Urinary bladder (tissue), 4 donors: ENCODE measurements at places on chromosomes 5 and 9.

- DNase-seq, result no peak
Observed at GRCh38 chr9:89405826-89406225, 87.5 kb downstream of the SECISBP2 start.

- no peak for DNase-seq
Observed at GRCh38 chr5:151743530-151743929, 14.9 kb downstream of the ATOX1 start.

GRCh38 chr5:93240228-93240834, 340.7 kb downstream of the NR2F1-AS1 start:
- DNase-seq, result no peak

DNA sequence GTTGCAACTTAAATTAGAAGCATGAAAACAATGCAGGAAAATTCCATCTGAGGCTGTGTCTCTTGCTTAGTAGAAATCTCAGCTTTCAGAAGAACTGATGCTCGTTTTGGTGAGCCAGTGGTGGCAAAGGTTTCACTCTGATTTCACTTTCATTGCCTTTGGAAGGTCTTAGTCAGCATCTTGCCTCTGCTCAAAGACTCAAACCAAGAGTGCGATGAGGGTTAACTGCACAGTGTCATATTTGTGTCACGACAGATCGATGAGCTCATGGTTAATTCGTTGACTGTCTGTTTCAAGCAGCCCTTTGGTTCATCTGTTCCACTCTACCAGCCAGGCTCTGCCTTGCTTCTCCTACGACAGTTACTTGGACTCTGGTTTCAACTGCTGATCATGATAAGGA, 331.3 kb upstream of the KIF2A start:
- no peak for DNase-seq

DNA sequence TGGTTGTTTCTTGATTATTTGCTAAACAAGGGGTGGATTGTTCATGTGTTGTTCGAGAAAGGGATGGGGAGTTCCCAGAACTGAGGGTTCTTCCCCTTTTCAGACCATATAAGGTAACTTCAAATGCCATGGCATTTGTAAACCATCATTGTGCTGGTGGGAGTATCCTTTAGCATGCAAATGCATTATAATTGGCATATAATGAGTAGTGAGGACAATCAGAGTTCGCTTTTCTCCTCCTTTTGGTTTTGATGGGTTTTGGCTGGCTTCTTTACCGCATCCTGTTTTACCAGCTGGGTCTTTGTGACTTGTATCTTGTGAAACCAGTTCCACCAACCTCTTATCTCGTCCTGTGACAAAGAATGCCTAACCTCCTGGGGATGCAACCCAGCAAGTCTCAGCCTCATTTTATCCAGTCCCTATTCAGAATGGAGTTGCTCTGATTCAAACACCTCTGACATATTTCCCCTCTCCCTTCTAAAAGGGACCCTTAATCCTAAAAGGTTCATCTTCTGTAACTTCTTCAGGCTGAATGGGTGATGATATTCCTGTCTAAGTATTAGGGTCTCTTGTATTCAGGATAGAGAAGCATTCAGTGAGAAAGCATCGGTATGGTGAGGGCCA, 8.7 kb upstream of the FBN2 start:
- no peak for DNase-seq

DNA sequence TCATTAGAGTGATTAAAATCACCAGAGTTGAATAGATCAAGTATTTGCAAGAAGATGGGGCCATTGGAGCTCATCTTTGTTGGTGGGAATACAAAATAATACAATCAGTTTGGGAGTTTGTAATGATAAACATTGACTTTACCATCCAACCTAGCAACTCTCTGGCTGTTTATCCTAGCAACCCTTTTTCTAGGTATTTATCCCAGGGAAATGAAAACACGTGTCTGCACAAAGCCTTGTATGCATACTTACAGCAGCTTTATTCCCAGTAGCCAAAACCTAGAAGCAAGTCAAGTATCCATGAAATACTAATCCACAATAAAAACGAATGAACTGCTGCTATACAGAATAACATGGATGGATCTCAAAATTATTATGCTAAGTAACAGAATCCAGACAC, 152.7 kb upstream of the DAB2 start:
- no peak for DNase-seq

DNA sequence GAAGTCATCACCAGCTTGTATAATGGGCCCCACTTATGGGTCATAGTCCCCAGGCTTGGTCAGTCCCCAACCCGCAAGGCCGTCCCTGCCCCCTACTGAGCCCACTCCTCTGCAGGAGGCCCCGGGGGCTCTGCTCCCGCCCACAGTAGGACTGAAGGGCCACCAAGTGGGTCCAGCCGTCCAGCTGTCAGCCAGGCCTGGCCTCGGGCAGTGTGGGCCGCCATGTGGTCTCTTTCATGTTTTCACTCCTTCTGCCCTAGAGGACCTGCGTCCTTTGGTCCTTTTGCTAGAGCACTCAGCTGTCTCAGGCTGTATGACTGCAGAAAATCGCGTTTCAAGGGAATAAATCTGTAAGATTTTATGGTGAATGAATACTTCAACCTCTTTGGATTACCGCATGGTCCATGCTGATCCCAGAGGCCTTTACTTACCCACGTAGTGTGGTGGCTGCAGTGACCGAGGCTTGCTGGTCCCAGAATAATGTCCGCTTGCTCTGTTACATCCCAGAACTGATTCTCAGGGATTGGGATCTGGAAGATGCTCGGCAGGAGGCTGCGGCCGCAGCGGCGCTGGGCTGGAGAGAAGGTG, 105.7 kb upstream of the FAM120A start:
- DNase-seq, result no peak

DNA sequence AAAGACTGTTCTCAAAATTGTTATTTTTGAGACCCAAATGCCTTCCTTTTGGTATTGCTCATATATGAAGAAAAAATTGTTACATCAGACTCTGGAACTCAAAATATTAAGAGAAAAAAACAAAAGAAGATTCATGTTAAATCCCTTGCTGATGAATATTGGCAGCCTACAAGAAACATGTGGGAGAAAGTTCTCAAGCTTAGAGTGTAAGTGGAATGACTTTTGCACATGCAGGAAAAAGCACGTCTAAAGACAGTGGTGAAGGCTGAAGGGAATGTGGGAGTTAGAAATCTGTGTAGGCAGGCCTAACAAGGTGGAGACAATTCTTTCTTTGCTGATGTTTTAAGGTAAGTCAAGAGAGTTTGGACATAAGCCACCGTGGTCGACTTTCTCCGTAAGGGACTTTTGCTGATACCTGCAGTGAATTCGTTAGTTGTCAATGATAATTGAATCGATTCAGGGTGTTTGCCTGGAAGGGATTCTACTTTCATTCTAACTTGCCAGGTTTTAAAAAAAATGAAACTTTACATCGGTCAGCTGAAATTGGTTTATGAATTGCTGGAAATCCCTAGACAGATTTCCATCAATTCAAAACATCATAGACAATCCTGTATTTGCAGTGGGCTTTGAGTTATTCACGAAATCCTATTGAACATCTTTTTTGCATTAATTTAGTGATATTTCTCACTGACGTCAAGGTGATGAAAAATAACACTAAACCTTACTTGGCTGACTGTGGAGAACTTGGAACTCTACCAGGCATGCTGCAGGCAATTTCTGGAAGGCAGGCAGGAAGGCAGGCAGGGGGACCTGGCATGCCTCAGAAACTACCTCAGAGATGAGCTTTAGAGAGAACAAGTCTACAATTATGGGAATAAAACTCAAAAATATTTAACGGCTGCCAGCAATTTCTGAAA, 359.1 kb upstream of the ADAMTSL1 start:
- no peak for DNase-seq

GRCh38 chr9:14221558-14221957, 92.4 kb downstream of the NFIB start:
- no peak for DNase-seq

- no peak for DNase-seq
Observed at GRCh38 chr9:114176624-114177291, 21.4 kb downstream of the COL27A1 start.

- DNase-seq, result no peak
Observed at GRCh38 chr5:92561411-92561959, 1019.5 kb downstream of the NR2F1-AS1 start.

DNA sequence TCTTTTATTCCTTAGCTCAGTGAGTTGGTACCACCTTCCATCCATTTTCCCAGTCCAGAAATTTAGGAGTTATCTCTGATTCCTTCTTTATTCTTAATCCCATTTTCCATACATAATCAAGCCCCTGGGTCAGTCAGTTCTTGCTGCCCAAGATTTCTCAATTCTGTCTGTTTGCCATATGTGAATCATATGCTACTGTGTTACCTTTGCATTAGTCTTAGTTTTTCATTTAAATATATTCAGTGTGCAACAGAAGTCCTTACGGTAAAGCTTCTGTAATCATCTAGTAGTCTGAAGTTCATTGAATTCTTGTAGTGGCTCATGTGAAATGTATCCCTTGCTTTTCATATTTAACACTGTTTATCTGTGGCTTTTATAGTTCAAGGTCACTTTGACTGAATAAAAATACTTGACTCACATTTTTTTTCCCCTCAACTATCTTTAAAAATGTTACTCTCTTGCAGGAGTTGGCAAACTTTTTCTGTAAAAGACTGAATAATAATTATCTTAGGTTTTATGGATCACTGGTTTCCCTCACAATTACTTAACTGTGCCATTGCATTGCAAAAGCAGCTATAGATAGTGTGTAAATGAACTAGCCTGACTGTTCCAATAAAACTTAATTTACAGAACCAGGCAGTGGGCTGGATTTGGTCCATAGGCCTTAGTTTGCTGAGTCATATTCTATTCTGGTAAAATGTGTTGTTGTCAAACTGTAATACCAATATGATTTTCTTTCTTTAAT, 6.9 kb downstream of the KIAA1958 start:
- no peak for DNase-seq

DNA sequence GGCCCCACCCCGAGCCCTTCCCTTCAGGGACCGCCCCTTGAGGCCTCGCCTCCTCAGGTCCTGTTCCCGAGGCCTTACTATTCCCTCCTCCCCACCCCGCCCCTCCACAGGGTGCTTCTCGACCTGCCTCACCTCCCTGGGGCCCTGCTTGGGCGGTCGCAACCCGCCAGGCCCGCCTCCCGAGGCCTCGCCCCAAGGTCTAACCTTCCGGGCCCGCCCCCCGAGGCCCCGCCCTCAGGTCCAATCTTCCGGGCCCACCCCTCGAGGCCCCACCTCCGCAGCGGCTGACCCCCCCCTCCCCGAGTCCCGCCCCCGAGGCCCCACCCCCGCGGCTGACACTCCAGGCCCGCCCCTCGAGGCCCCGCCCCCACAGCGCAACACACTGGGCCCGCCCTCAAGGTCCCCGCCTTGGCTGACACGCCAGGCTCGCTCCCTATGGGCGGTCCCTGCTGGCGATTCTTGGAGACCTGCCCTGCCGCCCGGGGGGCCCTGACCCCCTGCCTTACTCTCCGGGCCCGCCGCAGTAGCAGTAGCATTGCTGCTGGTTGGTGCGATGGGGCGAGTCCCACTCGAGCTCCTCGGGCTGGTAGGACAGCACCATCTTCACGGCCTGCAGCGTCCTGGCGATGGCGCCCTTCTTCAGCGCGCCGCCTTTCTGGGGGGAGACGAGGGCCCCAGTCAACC, 8.2 kb downstream of the PHF19 start:
- DNase-seq, result peak; percentile 76

DNA sequence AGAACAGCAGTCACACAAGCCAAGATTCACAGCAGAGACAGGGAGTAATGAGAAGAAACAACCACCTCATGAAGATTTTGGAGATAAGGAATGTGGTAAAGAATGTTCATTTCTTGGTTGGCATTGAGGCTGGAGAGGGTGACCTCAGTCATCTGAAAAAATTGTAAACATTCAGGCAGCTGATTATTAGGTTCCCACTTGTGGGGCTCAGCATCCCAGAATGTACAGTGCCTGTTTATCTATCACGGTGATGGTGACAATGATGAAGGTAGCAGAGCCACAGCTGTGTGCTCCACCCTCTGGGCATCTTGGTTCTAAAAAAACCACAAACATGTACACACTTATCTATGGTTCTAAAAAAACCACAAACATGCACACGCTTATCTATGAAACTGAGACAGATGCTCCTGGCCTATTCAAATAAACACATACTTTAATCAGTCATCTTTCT, 143.9 kb upstream of the MOCS2 start:
- DNase-seq, result no peak

DNA sequence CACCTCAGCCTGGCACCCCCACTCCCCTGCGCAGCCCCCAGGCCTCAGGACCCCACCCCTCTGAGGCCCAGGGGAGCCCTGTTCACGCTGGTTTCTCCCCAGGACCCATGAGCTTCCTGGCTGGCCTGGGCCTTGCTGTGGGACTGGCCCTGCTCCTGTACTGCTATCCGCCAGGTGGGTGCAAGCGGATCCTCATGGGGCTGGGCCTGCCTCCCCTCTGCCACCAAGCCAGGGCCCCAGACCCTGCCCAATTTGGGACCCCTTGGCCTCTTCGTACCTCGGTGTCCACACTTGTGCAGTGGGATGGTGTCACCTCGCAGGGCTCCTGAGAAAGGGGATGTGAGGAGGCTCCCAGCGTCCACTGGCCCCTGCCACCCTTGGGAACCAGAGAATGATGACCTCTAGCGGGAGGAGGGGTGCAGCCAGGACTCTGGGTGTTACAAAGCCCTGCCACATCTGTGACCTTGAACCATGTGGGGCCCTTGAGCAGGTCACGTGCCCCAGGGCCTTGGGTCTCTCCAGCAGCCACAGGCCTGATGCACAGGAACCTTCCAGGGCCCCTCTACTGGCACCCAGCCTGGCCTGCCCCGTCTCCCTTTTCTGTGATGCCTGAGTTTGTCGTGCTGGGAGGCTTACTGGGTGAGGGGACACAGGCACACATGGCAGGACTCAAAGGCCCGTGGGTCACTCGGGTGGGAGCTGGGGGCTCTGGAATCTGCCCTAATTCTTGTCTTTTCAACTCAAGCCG, 16.3 kb downstream of the CARD19 start:
- DNase-seq, result no peak

DNA sequence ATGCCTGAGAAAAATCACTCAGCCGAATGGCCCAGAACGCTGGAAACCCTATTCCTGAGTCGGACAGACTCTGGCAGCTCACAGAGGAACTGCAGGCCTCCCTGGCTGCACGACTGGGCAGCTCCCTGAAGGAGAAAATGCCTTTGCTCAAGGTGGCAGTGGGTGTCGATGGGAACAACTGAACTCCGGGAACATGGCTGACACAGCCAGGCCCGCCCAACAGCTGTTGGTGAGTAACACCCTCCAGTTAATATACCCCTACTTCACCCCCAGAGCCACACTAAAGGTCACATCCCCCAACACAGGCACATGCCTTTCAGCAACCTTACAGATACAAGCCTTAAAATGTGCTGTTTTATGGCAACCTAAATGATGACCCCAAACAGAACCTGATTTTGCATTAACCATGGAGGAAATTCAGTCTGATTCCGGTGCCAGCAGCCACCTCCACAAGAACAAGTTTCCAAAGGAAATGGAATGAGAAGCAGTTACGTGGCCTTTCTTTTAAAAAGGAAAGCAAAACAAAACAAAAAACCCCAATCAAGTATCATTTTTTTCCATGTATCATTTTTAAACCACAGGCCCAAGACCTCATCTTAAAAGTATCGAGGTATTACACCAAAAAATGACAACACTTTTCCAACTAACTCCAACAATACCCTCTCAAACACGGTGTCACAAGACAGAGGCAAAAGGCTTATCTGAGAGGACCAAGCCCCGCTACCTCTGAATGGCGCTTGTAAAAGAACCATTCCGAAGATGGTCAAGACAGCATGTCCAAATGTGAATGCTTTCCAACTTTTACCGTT, 3.1 kb downstream of the KLF9 start:
- DNase-seq, result no peak

GRCh38 chr5:13188371-13188770, 756.1 kb downstream of the DNAH5 start:
- DNase-seq, result no peak
